Daoy (cell line): ENCODE measurements at places on chromosomes 12 and 14. TPM values are rescaled to one million over a fixed set of nuclear protein-coding genes. Genes with fewer than 3 reads are reported as not detected.

Gene KRT5
- total RNA-seq, result 0.36 TPM in 1 of 2 replicates, not detected in the other

DNA sequence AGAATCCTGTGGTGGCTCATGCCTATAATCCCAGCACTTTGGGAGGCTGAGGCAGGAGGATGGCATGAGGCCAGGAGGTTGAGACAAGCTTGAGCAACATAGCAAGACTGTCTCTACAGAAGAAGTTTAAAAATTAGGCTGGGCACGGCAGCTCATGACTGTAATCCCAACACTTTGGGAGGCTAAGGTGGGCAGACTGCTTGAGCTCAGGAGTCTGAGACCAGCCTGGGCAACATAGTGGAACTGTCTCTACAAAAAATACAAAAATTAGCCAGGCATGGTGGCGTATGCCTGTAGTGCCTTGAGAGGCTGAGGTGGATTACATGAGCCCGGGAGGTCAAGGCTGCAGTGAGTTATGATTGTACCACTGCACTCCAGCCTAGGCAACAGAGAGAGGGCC lies 998 bp upstream of the CYP27B1 start:
- no peak for DNase-seq

DNA sequence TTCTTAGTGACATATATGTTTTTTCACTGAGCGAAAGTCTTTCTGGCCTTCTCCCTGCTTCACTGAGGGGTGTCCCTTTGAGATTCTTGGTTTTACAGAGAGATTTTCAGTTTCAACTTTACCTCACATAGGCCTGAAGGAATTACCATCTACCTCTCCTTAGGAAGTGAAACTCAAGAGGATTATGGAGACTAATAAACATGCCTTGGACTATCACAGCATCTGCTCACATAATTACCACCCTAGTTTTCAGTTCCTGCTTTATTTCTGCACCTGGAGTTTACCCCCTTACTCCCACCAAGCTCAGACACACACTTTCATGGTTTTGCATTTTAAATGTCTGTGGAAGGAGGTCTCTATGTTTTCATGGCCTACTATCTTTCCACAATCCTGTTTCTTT lies 118.3 kb upstream of the SCAF11 start:
- DNase-seq, result no peak

GRCh38 chr12:129530984-129531383 lies 372.8 kb downstream of the TMEM132D start:
- peak; percentile 86 for DNase-seq

- no peak for DNase-seq
These were observed 69.7 kb upstream of the STAC3 start for GRCh38 chr12:57320639-57321038.

DNA sequence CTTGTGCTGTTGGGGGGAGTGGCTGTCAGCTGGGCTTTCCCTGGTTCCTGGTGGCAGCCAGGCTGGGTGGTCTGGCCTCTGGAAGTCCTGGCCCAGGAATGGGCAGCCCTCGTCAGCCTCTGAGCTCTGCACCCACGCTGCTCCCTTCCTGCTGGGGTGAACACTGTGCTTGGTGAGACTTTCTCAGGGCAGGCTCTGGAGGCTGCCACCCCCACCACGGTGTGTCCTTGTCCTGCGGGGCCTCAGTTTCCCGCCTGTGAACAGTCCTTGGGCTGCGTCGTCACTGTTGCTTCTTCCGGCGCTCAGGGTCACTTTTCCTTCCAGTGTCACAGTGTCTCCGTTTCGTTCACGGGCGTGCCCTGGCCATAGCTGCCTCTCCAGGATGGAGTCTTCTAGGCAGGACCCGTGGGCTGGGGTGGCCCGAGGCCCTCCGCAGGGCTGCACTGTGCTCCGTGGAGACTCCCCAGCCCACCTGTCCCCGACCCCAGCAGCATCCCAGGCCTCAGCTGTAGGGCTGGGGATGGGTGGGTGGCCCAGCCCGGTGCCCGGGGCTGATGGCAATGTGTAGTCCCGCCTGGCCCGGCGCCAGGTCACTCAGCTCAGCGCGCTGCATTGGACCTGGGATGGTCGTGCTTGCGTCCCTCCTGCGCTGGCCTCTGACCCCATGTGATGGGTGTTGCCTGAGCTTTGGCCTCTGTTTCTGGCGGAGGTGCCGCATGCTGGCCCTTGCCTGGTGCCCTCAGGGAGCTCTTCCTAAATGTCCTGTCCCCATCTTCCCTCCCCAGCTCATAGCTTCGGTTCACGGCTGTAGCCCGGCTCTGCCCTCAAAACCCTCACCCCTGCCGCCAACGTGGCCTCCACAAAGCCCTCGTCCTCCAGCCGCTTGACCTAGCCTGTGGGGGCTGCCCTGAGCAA lies 6.8 kb downstream of the KIF26A start:
- DNase-seq, result peak; percentile 5

GRCh38 chr14:41605550-41606281 lies 960 bp upstream of the LRFN5 start:
- peak; percentile 70 for DNase-seq
